Activated naive CD4-positive, alpha-beta T cell treated with anti-CD3 and anti-CD28 coated beads, Interleukin-2, amount 10 ng/mL, durations not matched to agents 7 days and 5 days (primary cell): ENCODE measurements at places on chromosomes 5 and 9.
A peak's percentile ranks its signal among the peaks of the same experiment; 100 is the strongest.

GRCh38 chr9:35108946-35109575 is 6.1 kb upstream of the STOML2 start:
- no peak for DNase-seq

- no peak for DNase-seq
Observed at GRCh38 chr5:74179179-74179578, 461.3 kb downstream of the ENC1 start.

DNA sequence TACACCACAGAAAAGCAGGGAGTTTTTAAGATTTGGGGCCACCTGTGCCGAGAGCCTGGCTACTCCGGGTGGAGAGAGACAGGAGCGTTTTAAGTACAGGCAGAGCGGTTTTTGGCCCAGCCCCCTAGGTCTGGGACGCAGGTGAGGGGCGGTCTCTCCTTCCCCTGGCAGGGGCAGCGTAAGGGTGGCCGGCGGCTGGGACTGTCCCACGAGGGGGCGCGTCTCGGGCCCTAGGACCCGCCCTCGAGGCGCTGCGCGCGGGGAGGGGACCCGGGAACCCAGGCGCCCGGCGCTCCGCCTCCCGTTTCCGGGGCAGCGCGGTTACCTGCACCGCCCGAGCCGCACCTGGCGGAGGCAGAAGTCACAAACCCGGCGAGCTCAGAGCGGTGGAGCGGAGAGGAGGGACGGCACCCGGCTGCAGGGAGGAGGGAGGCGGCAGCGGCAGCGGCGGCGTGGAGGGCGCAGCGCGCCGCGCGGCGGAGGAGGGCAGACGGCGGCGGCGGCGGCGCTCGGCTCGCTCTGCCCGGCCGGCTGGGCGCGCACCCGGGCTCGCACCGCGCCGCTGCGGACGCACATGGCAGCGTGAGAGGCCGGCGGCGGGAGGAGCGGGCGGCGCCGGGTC is at the start of gene WWC1:
WWC1 (plus strand) TSS at position 304 of the 622 bp plus-strand sequence. CDS start 508 bp downstream, outside the sequence.
- DNase-seq: peak; percentile 77

DNA sequence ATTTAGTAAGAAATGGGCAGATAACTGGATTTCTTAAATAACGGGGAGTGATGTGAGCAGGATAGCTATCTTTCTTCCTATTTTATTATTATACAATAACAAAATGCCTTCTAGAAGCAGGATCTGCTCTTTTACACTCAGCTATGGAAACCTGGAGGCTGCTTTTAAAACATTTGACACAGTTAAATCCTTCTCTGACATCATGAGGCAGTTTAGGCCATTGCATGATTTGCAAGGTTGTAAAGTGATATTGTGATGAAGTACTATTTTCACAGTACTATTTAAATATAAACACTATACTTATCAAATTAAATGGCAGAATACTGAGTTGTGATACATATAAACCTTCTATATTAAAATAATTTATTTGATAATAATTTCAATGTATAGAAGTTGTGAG is 93.9 kb downstream of the ZSWIM6 start:
- no peak for DNase-seq

DNA sequence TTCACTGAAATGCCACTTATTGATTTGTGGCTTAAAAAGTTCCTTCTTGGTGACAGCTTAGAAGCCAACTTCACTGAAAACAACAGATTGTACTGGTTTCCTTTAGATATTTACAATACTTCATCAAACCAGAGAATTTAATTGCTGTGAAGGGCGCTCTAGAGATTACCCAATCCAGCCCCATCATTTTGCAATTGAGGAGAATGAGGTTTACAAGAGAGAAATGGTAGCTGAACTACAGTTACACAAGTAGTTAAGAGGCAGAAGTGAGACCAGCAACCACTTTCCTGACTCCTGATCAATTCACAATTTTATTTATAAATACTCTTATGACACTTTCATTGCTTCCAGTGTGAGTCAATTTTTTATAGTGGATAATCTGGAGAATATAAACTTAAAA is 103.5 kb upstream of the APC start:
- DNase-seq: no peak

DNA sequence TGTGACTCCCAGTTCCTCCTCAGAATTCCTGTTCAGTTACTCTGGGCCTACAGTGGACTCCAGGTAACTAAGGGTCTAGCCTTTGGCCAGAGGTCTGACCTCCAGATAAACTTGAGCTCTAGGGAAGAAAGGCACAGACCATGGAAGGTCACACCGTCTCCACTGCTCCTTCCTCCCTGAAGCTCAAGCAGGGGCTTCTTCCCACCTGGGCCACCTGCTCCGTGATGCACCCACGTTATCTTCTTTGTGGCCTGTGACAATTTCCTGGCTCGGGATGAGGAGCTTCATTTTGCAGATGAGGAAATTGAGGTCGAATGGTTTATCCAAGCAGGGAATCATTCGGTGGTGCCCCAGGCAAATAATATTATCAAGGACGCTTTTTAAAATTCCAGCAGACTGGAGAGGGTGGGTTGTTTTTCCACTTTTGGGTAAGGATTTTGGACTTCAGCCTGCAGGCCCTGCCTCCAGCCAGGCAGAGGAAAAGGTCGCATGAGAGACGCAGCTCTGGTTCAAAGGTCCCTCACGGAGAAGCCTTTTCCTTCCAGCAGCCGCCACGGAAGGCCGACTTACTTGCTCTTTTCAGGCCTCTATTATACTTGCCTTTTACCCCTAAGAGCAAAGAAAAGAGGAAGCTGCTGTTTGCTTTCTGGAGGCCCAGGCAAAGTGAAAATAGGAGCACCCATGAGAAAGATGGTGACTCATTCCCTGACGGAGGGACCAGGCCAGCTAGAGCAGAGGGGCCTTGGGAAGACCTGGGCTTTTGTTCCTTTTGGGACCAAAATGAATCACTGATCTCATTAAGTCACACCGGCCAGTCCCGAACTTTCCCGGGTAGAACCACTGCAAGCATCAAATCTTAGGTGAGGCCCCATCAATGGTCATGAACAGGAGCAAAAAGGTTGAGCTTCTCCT is 22.8 kb upstream of the DUSP1 start:
- no peak for DNase-seq

DNA sequence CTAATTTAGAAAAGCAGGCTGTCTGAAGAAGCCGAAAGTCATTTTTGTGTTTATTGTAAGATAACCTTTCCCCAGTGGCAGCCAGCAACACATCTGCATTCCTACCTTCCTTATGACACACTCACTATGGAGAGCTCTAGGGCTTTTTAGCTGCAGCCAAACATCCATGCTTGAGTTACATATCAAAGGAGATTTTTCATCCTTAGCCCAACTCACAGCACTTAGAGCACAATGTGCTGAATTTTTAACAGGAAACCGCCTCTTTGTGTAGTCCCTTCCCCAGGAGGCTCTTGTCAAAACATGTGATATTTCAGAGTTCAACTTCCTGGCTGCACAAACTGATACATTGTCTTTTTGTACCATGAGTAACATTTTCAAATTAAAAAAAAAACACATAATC is 379.2 kb downstream of the CTNND2 start:
- no peak for DNase-seq
